ENCODE measurements at places on chromosomes 3 and 15.

DNA sequence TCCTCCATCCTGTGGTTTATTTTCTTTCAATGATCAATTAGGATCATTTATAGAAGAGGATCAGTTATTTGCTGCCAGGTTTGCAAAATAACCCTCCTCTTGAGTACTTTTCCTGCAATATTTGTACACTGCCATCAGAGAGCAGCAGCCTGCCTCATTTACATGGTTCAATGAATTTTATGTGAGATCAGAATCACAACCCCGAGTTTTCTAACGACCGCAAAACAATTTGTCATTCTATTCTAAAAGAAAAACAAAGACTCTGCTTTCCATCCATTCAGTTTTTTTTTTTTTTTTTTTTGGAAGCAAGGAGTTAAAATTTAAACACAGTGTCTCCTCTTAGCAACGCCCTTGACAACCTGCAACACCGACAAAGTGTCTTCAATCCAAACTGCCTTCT is 146.9 kb downstream of the RAB11A start:
- no peak for DNase-seq

DNA sequence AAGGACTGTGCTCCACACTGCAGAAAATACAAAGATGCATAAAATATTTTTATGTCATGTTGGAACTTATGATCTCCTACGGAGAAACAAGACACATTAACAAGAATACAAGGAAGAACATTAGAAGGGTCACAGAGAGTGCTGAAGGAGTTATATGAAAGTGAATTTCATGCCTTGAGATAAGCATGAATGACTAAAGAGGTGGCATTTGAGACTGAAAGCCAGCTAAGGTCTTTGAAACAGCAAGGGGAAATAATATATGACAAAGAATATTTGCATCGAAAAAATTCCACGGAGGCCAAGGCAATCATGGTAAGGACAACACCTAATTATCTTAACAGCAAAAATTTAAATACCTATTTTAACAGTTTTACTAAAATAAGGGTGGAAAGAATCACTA is 12.5 kb downstream of the GSK3B start:
- DNase-seq, result no peak

GRCh38 chr15:74844319-74845207 is 1.6 kb upstream of the ULK3 start:
- DNase-seq, result no peak

- DNase-seq, result no peak
These were observed 39.0 kb downstream of the UBE2E2 start for GRCh38 chr3:23242106-23242505.

GRCh38 chr3:42184651-42185443 is 81.1 kb downstream of the CCK start:
- DNase-seq, result no peak

DNA sequence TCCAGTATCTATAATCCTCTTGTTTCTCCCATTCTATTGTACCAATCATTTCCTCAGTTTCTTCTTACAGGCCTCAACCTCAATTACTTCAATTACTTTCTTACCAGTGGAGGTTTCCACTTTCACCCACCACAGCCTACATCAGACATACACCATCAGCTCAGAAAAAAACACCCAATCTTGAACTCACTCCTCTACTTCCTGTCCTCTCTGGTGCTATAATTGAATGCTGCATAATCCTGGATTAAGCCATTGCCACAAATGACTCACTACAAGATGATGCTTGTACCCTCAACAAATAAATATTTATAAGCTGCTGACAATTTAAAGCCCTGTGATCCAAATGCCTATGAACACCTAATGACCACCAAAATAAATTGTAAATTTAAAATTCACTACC is 18.5 kb downstream of the RYK start:
- no peak for DNase-seq

DNA sequence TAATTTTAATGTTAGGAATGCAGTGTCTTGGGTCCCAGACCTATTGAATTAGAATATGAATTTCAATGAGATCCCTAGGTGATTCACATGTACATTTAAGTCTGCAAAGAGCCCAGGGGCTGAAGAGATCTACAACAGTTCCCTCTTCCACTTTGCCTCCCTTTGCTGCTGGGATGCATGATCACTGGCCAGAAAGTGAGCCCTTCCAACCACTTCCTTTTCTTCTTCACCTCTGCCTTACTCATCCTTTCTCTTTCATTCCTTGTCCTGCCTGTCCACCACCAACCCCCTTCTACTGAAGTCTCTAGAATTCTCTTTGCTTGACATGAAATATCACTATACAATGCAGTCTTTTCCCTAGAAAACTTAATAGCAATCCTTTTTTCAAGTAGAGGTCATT is 222.4 kb upstream of the LRIG1 start:
- no peak for DNase-seq

DNA sequence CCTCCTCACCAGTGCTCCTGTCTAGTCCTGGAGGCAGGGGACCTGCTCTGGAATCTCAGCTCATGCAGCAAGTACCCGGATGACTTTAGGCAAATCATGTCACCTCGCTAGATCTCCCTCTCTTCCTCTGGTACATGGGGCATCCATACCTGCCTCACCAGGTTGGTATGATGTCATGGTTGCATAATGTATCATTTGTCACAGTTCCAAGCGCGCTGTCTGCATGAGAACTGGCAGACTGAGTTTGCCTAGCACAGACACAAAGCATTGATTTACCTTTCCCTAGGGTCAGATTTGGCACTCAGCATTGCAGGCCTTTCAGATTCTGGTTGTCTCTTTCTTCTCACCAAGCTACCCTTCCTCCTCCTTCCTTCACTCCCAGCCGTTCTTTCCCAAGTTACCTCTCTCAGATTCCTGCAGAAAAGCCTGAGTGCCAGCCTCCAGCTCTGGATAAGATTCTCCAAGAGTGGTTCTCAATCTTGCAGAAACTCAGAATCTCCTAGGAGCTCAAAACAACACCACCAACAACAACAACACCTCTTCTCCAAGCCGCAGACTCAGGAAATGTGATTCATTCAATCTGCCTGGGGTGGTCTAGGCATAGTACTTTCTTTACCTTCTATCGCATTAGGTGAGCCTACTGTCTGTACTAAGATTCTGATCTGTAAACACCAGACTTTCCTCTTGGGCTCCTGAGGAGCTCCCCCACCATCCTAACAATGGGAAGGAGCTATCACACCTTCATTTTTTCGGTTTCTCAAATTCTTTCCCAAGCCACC is 29.5 kb downstream of the FAM43A start:
- DNase-seq, result no peak

- no peak for DNase-seq
These were observed 12.2 kb upstream of the MAPK6 start for GRCh38 chr15:52006702-52007340.

DNA sequence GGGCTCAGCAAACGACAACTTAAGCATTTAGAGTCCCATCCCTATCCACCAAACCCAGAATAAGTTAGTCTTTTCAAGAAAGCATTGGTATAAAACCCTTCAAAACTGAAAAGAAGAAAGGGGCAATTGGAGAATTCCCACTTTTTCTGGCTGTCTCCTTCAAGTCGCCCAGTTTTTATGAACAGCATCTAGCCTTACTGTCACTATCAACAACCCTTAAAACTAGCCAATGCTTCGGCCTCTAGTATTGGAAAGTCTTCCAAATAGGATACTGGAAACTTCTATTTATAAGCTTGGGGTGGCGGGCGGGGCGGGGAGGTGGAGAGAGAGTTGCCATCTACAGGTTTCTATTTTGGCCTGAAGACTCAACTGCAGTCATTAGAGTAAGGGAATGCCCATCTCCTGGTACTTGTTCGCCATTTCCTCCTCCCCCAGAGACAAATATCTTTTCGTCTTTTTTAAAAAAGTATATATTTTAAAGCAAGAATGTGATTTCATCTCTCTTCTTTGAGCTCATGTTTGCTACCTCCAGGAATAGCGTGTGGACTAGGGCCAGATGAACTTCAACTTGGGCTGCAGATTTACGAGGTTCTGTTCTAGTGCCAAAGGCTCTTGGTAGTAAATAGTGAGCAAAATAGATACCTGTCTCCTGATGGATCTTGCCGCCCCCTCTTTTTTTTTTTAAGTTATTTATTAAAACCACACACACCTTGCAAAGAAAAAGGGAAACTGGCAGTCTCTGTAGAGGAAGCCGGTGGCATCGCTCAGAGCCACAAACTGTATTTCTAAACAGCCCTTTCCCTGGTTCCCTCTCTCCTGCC is 2.7 kb downstream of the BCL6 start:
- no peak for DNase-seq

- DNase-seq, result no peak
These were observed 8.4 kb downstream of the ARMC8 start for GRCh38 chr3:138195481-138195880.

GRCh38 chr3:119289404-119289770 is 4.8 kb upstream of the ARHGAP31 start:
- DNase-seq, result no peak

GRCh38 chr3:183618542-183618941 is 16.9 kb upstream of the KLHL24 start:
- DNase-seq, result no peak

DNA sequence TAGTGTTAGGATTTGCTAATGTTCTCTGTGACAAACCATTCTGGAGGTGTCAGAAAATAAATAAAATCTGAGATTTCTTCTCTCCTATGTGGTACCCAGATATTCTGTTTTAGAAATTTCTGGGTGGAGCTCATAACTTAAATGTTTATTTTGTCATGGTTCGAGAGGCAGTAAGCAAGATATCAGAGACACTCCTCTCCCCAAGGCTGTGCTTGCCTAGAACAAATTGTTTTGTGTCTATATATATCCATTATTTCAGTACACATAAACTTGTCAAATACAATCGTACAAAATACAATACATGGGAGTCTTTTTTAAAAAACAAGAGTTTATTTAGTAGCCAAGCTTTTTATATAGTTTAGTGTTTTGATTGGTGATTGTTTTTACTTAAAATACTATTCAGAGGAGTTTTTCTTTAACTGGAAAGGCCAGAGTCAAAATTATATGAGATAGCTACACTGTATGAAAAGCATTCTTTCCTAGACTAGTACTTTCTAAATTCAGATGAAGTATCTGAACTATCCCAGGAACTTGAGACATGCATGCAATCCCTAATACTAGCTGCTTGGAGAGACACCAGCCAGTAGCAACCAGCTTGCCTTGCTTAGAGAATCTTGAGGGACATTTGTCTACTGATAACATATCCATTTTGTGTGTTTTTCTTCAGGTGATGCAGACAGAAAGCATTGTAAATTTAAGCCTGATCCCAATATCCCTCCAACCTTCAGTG is 4.7 kb downstream of the EXOG start:
- DNase-seq, result no peak

GRCh38 chr3:110478377-110479054 is 593.1 kb upstream of the NECTIN3 start:
- DNase-seq, result no peak

- no peak for DNase-seq
These were observed 70.1 kb downstream of the HMCES start for GRCh38 chr3:129348734-129349133.

DNA sequence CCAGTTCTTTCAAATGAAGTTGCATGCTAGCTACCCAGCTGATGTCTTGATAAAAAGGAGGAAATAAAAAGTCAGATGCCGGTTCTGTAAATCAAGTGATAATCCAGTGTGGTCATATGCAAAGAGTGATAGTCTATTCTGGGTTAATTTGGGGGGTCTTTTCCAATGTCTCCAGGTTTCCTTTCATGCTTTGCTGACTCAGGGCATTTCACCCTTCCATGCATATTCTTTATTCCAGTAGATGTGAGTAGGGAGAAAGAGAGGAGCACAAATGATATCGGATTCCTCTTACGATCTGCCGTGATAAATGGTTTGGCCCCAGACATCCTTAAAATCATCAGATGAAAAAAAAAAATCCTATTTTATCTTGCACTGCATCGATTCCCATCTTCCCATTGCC is 60.8 kb downstream of the ADAMTS9 start:
- no peak for DNase-seq

DNA sequence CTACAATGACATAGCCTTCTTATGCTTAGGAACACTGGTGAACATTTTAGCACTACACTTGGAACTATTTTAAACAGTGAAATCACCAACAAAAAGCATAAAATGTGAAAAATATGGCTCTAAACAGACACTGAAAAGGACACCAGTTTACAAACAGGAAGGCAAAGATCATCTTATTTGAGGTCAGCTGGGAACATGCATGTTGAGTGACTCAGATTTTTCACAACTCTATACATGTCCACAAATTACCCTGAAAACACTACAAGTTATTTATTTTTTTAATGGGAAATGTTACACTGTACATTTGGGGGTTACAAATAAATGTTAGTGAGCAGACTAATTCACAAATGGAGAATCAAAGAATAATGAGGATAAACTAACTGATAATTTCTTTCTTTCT is 12.5 kb upstream of the GK5 start:
- DNase-seq, result no peak

DNA sequence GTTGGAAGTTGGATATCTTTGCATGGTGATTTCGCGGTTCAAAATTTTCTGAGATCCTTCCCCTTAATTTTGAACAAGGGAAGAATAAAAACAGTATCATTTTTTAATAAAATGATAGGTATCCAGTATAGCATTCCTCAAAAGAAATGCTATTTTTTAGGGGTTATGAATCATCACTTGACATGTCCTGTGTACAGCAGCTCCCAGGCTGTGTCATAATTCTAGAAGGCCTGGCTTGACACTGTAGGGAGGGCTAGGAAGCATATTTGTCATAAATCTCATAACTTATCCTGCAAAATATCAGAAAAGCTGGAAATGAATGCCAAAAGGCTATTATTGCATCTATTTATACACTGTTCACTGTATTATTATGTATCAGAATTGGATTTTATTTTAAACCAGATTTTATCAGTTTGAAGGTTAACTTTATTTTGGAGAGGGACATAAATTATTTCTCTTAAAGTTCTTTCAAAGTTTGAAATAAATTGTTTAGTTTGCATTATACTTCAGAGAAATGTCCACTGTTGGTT is 539.1 kb upstream of the ROBO2 start:
- DNase-seq, result no peak

DNA sequence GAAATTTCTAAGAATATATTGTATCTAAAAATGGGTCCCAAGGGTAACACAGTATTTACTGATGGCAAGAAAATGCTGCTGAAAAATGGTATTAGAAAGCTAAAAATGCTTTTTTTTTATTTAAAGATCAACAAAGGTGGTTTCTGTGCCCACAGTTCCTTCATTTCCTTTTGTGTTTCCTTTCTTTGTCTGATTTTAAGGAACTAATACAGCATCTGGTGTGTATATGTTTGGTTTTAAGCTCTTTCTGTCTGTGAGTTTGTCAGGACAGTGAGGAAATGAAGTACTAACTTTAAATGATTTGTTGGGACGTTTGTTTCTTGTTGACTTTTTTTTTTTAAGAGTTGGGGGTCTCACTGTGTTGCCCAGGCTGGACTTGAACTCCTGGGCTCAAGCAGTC is 38.2 kb downstream of the RASA2 start:
- DNase-seq, result no peak

GRCh38 chr3:22846566-22846965 is 356.6 kb upstream of the UBE2E2 start:
- no peak for DNase-seq

- no peak for DNase-seq
These were observed 239.2 kb upstream of the IL12A start for GRCh38 chr3:159749406-159749805.

GRCh38 chr15:58889363-58889762 is 44.1 kb downstream of the SLTM start:
- no peak for DNase-seq

Data from GM18507 (cell line).